ENCODE measurements at places on chromosomes 11 and 22. TPM values are rescaled to one million over a fixed set of nuclear protein-coding genes. Genes with fewer than 3 reads are reported as not detected.

Gene LGR4
- total RNA-seq, result 0.09 TPM

Gene TEX54
- total RNA-seq, result not detected

Gene MPZL3
- total RNA-seq, result 51.1 TPM

Gene OR5M11
- total RNA-seq, result not detected

Gene NXPE4
- not detected for total RNA-seq

Gene WNT11
- 0.43 TPM for total RNA-seq

Gene DUSP8
- total RNA-seq, result 1.4 TPM

DNA sequence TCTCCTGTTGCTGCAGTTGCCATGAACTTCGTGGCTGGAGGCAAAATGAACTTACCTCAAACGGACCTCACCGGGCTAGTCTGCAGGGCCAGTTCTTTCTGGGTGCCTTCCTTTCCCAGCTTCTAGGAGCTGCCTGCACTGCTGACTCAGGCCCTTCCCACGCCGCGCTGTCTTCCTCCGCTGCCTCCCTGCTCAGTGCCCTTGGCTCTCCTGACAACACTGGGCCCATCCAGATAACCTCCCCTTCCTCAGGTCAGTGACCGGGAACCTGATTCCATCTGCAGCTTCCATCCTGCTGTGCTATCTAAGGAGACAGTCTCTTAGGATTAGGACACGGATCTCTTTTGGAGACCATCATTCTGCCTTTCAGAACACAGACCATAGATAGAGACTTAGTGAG is 19.3 kb downstream of the MOB2 start:
- DNase-seq, result no peak
- no peaks in the 10 kb centered on the region for H3K36me3 ChIP-seq
- H3K27ac ChIP-seq, result peak overlapping the region; percentile 4
- no peaks in the 10 kb centered on the region for H3K27me3 ChIP-seq
- no peaks in the 10 kb centered on the region for H3K4me1 ChIP-seq

DNA sequence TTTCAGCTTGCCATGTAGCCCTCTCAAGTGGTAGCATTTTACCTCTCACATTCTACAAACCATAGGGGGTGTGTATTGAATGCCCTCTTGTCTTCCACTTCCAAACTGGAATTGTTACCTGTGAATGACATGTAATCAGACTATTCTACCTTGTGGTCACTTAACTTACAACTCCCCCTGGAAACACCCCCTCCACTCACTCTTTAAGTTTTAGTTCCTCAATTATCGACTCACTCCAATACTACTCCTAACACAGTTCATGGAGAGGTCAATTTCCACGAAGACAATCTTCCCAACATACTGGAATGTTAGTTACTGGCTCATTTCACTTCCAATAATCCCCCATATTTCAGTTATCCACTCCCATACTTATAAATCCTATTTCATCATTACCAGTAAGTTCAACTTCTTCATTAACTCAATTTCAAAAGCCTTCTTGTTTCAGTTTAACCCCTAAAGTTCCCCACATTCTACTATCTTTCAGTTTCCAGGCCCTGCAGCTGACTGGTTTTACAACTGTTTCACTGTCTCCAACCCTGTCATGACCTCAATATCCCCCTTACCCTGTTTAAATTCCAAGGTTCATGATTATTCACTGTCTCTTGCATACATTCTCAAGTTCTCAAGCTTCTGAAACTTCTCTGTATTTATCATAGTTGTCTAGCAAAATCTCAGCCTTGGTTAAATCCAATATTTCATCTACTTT is 92.5 kb downstream of the C11orf87 start:
- DNase-seq, result no peak
- no peaks in the 10 kb centered on the region for H3K27me3 ChIP-seq
- H3K4me3 ChIP-seq, result no peak overlapping the region
- no peaks in the 10 kb centered on the region for H3K36me3 ChIP-seq

DNA sequence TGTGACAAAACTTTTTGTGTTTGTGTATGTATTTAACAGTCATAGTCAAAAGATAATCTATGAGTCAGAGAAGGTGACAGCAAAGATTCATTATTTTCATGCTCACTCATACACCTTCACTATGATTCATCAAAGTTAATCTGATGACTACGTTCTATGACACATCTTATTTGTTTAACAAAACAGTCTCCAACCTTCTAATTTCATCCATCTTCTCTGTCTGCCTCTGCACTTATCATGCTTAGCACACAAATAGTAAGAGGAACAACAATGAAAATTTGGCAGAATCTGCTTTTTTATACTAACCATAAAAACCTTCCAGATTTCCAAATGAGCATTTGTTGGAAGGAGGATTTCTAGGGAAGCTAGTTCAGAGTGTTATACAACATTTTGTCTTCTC is 568.9 kb downstream of the LUZP2 start:
- no peak for DNase-seq
- H3K27me3 ChIP-seq, result no peaks in the 10 kb centered on the region
- H3K27ac ChIP-seq, result no peak overlapping the region

DNA sequence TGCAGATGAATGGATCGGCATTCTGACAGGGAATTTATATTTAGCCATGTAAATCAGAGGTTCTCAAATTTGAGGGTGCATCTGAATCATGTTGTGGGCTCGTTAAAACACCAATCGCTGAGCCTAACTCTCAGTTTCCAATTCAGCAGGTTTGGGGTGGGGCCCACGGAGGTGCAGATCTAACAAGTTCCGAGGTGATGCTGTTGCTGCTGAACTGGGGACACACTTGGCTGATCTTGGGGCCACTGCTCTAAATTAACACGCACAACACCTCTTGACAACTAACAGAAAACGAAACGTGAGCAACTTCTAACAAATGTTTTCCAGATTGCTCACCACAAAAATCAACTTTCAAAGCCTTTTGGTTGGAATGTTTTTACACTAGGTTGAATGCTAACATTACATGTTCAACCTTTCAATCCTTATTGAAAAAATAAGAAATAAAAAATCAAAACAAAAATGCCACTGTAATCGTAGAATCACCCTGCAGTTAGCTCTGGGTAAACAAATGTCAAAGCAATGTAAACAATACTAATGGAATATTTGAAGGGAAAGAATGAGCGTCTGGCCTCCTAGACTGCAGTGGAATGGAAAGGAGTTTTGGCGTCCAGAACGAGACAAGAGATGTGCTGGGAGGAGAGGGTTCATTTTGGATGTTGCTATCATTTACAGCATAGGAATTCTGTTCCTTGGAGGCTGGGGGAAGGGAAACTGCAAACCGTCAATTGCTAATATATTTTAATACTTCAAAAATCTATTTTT is 68.3 kb upstream of the SLC6A5 start:
- no peaks in the 10 kb centered on the region for H3K36me3 ChIP-seq
- H3K27ac ChIP-seq, result no peak overlapping the region
- H3K4me3 ChIP-seq, result no peak overlapping the region
- H3K27me3 ChIP-seq, result peaks cover 13% of the 10 kb centered on the region
- H3K4me1 ChIP-seq, result no peaks in the 10 kb centered on the region
- no peak for DNase-seq

- DNase-seq, result no peak
- no peak overlapping the region for H3K4me3 ChIP-seq
- no peaks in the 10 kb centered on the region for H3K27me3 ChIP-seq
- no peak overlapping the region for H3K27ac ChIP-seq
Measured at GRCh38 chr11:17931595-17931994, 81.3 kb downstream of the SERGEF start.

DNA sequence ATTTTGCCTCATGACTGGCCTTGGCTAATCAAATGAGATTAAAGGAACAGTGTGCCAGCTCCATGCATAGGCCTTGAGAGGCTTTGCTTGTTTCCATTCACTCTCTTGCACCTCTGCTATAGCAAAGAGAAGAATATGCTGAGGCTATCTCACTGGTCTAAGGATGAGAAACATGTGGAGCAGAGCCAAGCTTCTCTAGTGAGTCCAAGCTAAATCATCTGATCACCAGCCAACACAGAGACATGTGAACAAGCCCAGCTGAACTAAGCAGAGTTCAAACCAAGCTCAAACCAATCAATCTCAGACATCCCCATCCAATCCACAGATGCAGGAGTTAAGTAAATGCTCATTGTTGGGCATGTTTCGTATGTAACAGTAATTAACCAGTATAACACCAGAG is 69.4 kb upstream of the API5 start:
- no peak overlapping the region for H3K4me3 ChIP-seq
- H3K27me3 ChIP-seq, result peaks cover 6% of the 10 kb centered on the region
- no peak for DNase-seq
- H3K36me3 ChIP-seq, result no peaks in the 10 kb centered on the region
- H3K4me1 ChIP-seq, result no peaks in the 10 kb centered on the region

DNA sequence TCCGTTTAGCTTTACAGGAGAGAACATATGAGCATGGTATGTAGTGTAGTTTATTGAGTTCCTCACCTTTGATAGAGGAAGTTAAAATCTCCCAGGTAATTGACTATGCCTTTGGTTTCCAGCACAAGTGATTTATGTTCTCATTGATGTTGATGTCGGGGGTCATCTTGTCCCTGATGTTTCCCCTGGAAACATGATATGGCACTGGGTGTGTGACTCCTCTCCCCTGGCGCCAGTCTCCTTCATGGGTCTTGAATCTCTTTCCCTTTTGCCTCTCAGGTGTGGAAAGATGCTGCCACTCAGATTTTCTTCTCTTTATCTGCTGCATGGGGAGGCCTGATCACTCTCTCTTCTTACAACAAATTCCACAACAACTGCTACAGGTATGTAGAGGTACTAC is 28.3 kb downstream of the SLC6A5 start:
- H3K27ac ChIP-seq, result no peak overlapping the region
- no peak for DNase-seq
- no peak overlapping the region for H3K4me3 ChIP-seq
- H3K4me1 ChIP-seq, result no peaks in the 10 kb centered on the region
- no peaks in the 10 kb centered on the region for H3K36me3 ChIP-seq

DNA sequence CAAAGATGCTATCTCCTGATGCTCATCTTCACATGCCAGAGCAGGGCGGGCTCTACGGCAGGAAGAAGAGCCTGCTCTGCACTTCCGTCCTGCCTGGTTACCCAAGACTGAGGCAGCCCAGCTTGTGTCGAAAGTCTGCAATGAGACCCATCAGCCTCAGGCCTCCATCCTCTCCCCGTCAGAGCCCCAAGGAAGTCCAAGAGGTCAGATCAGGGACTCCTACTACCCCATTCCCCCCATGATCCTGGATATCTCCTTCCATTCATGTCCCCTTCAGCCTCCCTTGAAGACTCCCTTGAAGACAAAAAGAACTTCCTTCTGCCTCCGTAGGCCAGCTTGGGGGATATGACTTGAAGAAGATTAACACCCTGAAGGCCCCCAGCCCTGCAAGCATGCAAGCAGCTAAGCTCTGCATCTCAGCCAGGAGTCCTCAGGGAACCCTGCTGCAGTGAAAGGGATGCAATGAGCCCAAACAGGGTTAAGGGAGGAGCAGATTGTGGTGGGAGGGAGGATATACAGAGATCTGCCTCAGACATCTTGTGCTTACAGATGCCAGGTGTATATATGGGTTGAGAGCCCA is 85.6 kb downstream of the TRIM29 start:
- H3K4me1 ChIP-seq, result no peaks in the 10 kb centered on the region
- no peaks in the 10 kb centered on the region for H3K36me3 ChIP-seq
- H3K4me3 ChIP-seq, result no peak overlapping the region
- peaks cover 10% of the 10 kb centered on the region for H3K27me3 ChIP-seq

- H3K36me3 ChIP-seq, result no peaks in the 10 kb centered on the region
- H3K4me1 ChIP-seq, result peaks cover 10% of the 10 kb centered on the region
- peak; percentile 54 for DNase-seq
- no peak overlapping the region for H3K4me3 ChIP-seq
- no peak overlapping the region for H3K27ac ChIP-seq
- peaks cover 29% of the 10 kb centered on the region for H3K27me3 ChIP-seq
Measured at GRCh38 chr11:60169264-60169915, 13.5 kb downstream of the MS4A6A start.
